ENCODE measurements at places on chromosomes 1 and 21. TPM values are rescaled to one million over a fixed set of nuclear protein-coding genes. Genes with fewer than 3 reads are reported as not detected.

DNA sequence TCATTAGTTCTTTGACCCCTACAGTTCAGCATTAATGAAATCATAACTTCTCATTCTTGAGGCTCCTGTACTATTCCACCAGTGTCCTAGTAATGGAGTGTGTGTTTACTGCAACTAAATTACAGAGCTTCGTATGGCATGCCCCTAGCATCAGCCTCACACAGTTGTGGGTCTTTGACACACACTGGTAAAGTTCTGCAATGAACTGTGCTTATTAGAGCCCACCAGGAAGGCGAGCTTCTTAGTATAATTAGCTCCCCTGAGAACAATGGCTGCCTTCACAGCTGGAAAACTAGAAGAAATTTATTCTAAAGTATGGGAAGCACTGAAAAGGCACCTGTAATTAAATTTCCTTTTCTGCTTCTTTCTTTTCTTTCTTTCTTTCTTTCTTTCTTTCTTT, 251.1 kb upstream of the RGS18 start:
- no peaks in the 10 kb centered on the region for H3K27me3 ChIP-seq
- no peak overlapping the region for H3K27ac ChIP-seq
- H3K36me3 ChIP-seq, result no peaks in the 10 kb centered on the region
- DNase-seq, result no peak

DNA sequence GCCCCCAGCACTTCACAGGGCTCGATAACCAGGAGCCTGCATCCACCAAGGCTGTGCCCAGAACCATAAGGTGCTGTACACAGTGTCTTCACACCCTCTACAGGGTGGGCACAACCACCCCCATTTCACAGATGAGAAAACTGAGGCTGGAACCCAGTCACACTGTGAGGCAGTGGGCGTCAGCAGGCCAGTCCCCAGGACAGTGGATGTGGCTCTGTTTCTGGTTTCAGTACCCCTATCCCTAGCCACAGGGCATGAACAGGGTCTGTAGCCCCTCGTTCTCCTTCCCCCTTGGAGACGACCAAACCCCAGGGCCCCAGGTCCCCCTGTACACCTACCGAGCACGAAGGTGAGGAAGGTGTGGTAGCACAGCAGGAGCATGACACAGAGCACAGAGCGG, 27.6 kb downstream of the TTC39A start:
- H3K27ac ChIP-seq, result no peak overlapping the region
- no peak for DNase-seq
- H3K27me3 ChIP-seq, result no peaks in the 10 kb centered on the region
- no peaks in the 10 kb centered on the region for H3K4me1 ChIP-seq
- no peaks in the 10 kb centered on the region for H3K36me3 ChIP-seq
- no peak overlapping the region for H3K4me3 ChIP-seq

DNA sequence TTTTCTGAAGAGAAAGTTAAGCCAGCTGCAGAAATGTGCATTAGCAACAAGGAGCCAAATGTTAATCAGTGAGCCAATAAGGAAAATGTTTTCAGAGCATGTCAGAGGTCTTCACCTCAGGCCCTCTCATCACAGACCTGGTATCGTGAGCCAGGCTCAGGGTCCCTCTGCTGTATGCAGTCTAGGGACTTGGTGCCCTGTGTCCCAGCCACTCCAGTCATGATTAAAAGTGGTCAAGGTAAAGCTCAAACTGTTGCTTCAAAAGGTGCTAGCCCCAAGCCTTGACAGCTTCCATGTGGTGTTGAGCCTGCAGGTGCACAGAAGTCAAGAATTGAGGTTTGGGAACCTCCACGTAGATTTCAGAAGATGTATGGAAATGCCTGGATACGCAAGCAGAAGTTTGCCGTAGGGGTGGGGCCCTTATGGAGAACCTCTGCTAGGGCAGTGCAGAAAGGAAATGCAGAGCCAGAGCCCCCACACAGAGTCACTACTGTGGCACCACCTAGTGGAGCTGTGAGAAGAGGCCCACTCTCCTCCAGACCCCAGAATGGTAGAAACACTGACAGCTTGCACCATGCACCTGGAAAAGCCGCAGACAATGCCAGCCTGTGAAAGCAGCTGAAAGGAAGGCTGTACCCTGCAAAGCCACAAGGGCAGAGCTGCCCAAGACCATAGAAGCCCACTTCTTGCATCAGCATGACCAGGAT, 1128.7 kb downstream of the AMY1C start:
- H3K27me3 ChIP-seq, result no peaks in the 10 kb centered on the region
- no peak for DNase-seq
- H3K4me3 ChIP-seq, result no peak overlapping the region
- H3K36me3 ChIP-seq, result no peaks in the 10 kb centered on the region

DNA sequence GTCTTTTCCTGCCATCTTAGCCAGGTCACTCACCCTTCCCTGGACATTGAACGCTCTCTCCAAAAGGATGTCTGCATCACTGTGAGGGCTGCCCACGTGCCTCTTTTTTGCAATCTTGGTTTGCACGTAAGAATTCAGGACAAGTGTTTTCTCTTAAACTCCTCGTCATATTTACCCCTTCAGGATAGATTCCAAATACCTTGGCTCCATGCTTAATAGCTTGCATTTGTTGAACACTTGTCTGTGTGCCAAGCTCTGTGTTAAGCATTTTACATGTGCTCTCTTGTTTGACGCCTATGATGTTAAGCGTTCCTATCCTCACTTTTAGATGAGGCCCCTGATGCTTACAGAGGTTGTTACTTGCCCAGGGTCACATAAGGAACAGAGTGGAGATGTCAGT, 29.8 kb downstream of the RCSD1 start:
- no peaks in the 10 kb centered on the region for H3K36me3 ChIP-seq
- no peak overlapping the region for H3K4me3 ChIP-seq
- no peaks in the 10 kb centered on the region for H3K27me3 ChIP-seq
- peaks cover 53% of the 10 kb centered on the region for H3K4me1 ChIP-seq
- no peak overlapping the region for H3K27ac ChIP-seq

DNA sequence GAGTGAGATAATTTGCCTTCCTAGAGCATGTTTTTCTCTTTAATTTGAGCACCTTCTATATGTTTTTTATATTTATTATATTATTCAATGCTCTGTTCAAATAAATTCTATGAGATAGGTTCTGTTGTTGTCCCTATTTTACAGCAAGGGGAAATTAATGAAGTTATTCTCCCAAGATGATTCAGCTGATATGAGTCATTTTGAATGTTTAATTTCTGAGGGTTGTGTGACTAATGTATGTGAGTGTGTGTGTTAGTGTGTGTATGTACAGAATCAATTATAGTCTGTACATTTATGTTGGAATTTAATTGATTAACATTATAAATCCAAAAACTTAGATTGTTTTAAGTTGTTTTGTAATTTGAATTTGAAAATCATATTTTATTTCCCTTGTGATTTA, 1536.7 kb upstream of the B3GALT2 start:
- no peak for DNase-seq
- H3K4me1 ChIP-seq, result no peaks in the 10 kb centered on the region
- no peaks in the 10 kb centered on the region for H3K27me3 ChIP-seq
- no peak overlapping the region for H3K4me3 ChIP-seq
- no peaks in the 10 kb centered on the region for H3K36me3 ChIP-seq

DNA sequence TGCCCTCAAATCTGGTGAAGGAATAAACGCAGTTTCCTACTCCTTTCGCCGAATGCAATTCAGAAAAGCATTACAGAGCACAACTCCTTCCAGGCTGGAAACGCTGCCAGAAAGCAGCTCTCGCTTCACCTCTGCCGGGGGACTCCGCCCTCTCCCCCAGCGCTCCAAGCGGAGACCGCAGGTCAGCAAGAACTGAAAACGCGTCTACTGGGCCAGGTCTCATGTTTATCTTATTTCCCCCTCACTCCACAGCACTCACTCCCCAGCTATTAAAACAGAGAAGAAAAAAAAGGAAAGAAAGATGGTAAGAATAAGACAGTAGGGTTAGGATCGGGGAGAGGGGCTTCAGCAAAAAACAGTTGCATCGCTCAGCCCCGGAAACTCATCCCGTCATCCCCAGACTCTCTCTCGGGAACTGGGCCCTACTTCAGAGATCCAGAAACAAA, 833 bp upstream of the RCOR3 start:
- H3K4me3 ChIP-seq, result peak overlapping the region; percentile 75
- DNase-seq, result peak; percentile 94
- H3K27ac ChIP-seq, result peak overlapping the region; percentile 100
- peaks cover under 1% of the 10 kb centered on the region for H3K36me3 ChIP-seq
- H3K27me3 ChIP-seq, result no peaks in the 10 kb centered on the region

GRCh38 chr1:44640200-44640853, 34.0 kb downstream of the TMEM53 start:
- DNase-seq, result no peak
- H3K4me3 ChIP-seq, result no peak overlapping the region
- H3K36me3 ChIP-seq, result peaks cover 49% of the 10 kb centered on the region
- peak overlapping the region; percentile 93 for H3K27ac ChIP-seq
- no peaks in the 10 kb centered on the region for H3K27me3 ChIP-seq

DNA sequence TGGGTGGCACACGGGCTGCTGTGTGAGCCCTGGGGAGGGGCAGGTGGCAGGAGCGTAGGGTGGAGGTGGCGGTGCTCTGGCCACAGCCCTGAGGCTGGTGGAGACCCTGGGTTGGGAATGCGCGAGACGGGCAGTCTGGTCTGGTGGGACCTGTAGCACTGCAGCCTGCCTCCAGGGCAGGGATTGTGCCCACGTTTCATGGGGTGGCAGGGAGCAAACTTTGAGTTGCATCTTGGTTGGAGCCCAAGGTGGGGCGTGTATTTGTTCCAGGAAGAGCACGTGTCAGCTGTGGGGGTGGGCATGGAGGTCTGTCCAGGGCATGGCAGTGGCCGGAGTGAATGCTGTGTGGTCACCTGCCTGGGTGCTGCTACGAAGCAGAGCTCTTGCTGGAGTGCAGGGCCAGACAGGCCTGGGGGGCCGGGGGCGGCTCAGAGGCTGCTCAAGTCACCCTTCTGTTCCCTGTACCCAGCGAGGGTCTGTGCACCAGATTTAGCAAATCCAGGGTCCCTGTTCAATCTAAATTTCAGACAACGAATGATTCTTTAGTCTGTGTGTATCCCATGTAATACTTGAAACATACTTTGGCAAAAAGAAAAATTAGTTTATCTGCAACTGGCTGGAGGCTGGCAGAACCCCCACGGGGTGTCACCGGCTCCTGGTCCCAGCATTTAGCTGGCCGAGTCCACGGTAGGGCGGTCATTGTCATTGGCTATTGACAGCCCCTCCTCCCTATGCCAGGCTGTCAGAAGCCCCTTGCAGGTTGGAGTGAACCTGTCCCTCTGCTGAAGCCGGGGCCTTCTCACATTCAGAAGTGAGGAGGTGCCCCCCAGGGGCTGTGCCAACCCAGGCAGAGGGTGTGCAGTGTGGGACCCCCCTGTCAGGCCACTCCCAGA, 27.3 kb downstream of the KRTAP10-1 start:
- H3K4me1 ChIP-seq, result no peaks in the 10 kb centered on the region
- H3K4me3 ChIP-seq, result no peak overlapping the region
- H3K27me3 ChIP-seq, result peaks cover 27% of the 10 kb centered on the region
- no peak overlapping the region for H3K27ac ChIP-seq
- H3K36me3 ChIP-seq, result no peaks in the 10 kb centered on the region

GRCh38 chr1:77430966-77431690, 149.3 kb downstream of the AK5 start:
- H3K4me1 ChIP-seq, result no peaks in the 10 kb centered on the region
- no peaks in the 10 kb centered on the region for H3K27me3 ChIP-seq
- no peaks in the 10 kb centered on the region for H3K36me3 ChIP-seq
- DNase-seq, result no peak
- H3K4me3 ChIP-seq, result no peak overlapping the region

- H3K27me3 ChIP-seq, result no peaks in the 10 kb centered on the region
- no peak overlapping the region for H3K4me3 ChIP-seq
- no peak for DNase-seq
- no peaks in the 10 kb centered on the region for H3K36me3 ChIP-seq
These were observed 10.0 kb downstream of the RPTN start for GRCh38 chr1:152148981-152149380.

DNA sequence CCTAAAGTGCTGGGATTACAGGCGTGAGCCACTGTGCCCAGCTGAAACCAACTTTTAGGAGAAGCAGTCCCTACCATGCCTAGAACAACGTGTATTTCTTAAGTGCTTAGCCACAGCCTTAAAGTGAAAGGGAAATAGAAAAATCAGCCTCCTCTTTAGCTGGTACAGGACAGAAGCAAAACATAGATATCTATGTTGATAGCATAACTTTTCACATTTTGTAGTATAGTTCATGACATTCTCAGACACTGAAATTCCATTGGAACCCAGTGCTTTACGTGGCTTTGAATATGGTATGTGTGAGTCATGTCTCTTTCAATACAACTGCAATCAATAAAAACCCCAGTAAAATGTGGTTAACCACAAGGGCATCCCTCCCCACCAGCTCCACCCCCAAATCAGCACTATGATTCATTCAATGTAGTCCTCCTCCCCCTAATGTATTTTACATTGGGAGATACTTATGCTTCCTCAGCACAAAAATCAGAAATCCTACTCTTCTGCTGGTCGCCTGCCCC, 32.1 kb downstream of the TGFB2 start:
- H3K27ac ChIP-seq, result peak overlapping the region; percentile 7
- no peak overlapping the region for H3K4me3 ChIP-seq
- H3K36me3 ChIP-seq, result no peaks in the 10 kb centered on the region
- DNase-seq, result no peak
- H3K27me3 ChIP-seq, result no peaks in the 10 kb centered on the region
- H3K4me1 ChIP-seq, result peaks cover 59% of the 10 kb centered on the region

GRCh38 chr1:46605232-46605631, 1.2 kb upstream of the MKNK1 start:
- H3K4me1 ChIP-seq, result no peaks in the 10 kb centered on the region
- no peaks in the 10 kb centered on the region for H3K27me3 ChIP-seq
- H3K4me3 ChIP-seq, result no peak overlapping the region

DNA sequence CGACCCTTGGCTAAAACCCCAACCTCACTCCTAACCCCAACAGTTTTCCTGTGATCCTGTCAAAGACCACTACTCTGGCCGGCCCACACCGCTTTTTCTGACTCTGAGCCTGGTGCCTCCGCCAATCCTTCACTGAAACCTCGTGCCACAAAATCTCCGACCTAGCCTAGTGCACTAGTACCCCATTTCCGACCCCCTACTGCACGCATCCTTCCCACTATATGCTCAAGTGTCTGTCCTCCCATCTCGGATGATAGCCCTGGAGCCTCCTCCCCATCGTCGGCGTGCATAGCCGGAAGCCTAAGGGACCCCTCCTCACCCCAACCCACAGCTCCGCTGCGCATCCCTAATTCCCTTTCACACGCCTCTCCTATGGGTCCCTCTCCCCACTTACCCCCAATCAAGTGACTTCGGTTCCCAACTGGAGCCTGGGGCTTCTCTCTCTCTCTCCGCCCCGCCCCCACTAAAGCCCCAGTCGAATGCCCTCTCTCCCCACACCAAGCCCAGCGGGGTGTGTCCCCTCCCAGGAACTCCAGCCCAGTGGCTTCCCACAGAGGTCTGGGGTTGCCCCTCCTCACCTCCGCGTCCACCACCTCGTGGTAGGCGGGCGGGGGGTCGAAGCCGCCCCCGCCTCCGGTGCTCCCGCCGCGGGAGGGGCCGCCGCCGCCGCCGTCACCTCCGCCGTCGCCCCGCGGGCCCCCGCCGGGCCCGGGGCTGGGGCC, 791 bp downstream of the USP24 start:
- peak overlapping the region; percentile 97 for H3K27ac ChIP-seq
- peaks cover 55% of the 10 kb centered on the region for H3K4me1 ChIP-seq
- H3K4me3 ChIP-seq, result peak overlapping the region; percentile 93

S100A6 gene
- total RNA-seq, result 658 TPM

PDE9A gene
- 79.0 TPM for total RNA-seq

HSF2BP gene
- 0.36 TPM for total RNA-seq

LCE1A gene
- total RNA-seq, result not detected

CLDN17 gene
- not detected for total RNA-seq

LRRC38 gene
- total RNA-seq, result not detected

All from sigmoid colon (tissue), 7 donors.